AG04449 (cell line): ENCODE measurements at places on chromosomes 5 and 9.

DNA sequence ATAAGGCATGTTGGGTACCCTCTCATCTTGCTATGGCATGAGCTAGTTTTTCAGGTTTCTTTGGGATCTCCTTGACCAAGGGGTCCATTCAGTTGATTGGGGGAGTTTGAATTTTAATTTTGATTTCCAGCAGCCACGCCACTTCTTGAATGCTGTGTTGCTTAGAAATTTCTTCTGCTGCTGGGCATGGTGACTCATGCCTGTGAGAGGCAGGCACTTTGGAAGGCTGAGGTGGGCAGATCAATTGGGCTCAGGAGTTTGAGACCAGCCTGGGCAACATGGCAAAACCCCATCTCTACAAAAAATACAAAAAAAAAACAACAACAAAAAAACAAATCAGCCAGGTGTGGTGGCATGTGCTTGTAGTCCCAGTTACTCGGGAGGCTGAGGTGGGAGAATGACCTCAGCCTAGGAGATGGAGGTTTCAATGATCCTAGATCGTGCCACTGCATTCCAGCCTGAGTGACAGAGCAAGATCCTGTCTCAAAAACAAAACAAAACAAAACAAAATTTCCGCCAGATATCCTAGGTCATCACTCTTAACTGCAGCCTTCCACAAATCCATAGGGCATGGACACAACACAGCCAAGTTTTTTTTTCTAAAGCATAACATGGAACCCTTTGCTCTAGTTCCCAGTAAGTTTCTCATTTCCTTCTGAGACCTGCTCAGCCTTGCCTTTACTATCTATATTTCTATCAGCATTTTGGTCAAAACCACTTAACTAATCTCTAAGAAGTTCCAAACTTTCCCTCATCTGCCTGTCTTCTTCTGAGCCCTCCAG lies 17.7 kb downstream of the TMC1 start:
- DNase-seq: no peak

DNA sequence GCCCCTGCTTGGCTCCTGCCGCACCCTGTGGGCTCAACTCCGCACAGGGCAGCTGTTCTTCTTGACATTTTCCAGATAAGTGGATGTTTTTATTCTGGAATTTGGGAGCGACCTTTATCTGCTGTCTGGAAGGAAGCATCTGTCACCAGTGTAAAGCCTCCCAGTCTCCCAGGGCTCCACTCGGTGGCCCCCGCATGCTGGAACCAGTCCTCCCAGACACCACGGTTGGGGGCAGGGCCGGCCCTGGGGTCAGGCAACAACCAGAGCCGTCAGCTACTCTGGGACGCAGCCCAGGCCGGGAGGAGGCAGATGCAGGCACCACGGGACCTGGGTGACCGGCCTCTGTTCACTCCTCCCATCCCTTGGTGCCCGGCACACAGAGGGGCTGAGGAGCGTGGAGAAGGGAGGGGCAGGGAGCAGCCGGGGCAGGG lies 92.8 kb upstream of the ADAMTS2 start:
- DNase-seq: no peak

- no peak for DNase-seq
Observed at GRCh38 chr5:57718155-57718554, 235.5 kb upstream of the ACTBL2 start.

DNA sequence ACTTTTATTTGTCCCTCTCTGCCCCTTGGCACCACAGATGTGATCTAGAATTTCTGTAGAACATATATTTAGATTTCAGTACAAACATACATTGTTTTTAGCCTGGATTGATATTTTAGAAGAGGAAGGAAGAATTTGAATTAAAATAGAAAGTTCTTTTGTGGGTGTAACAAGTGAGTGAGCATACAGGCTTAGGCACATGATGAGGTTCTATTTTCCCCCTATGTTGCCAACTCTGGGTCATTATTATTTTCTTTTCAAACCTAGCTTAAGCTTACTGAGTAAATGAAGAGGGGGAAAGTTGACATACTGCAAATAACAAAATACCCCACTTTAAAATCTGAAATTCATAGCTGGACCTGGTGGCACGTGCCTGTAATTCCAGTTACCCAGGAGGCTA lies 102.9 kb downstream of the GCNT1 start:
- no peak for DNase-seq

- DNase-seq: no peak
Observed at GRCh38 chr9:137317021-137317717, 15.1 kb upstream of the NRARP start.

DNA sequence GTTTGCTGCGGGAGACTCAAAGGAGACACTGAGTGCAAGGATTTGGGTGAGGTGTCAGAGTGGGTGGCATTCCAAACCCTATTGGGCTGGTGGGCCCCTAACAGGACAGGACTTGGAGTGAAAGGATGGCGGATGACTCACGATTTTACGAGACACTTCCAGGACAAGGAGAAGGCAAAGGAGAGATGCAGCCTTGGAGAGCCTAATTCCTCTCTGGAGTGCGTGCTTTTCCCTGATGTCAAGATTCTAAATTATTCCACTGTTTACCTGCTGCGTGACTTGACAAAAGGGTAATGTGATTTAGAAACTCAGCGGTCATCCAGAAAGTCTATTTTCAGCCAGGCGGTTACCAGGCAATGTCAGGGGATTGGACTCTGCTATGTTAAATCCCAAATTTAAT lies 41.6 kb upstream of the CD180 start:
- DNase-seq: no peak

- DNase-seq: no peak
Observed at GRCh38 chr9:96255698-96256097, 46.3 kb downstream of the HSD17B3 start.
